ENCODE measurements at places on chromosomes 4 and X. TPM values are rescaled to one million over a fixed set of nuclear protein-coding genes. Genes with fewer than 3 reads are reported as not detected.

- no peak for DNase-seq
Observed at GRCh38 chr4:135497563-135498152, 1296.1 kb upstream of the PABPC4L start.

DNA sequence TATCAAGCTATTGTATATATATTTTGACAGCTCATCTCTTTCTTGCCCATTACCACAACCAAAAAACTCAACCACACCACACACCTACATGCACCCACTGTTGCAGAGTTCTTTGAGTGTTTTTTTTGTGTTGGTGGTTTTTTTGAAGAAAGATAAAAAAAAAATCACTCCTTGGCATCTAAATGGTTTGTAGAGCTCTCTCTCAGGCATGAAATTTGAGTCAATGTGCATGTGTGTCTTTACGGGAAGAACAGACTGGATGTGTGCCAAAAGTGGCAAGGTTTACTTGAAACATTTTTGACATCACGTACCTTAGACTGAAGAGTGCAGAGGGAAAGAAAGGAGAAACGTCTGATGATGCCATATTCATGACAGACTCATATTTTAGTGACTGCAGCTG, 154.2 kb downstream of the FHIP1A start:
- DNase-seq = no peak

DNA sequence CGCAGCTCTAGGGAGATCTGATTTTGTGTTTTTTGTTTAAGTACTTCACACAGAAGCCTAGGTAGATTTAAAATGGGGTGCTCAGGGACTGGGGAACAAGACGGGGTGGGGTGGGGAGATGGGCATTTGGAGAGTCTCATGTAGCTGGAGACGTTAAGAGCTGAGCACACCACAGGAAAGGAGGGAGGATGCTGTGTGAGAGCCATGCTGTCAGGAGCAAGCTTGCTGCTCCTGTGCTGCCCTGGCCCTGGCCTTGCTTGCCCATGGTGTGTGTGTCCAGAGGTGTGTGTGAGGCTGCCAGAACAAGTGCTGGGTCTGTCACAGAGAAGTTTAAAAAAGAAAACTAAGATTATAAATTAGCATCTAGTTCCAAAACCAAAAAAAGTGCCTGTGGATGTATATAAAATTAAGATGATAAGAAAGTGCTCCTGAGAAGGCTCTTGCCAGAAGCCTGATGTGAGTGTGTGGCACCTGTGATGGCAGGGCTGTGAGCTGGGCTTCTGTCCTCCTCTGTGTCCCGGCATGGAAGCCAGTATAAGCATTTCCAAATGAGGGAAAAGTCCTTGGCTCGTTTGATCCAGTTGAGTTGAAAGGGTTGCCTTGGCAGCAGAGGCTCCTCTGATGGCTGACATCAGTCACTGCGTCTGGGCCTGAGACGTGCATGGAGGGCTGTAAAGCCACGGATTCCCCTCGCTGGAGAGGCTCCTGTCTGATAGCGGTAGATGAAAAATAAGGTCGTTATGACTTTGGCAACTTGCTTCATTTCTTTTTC, 63.5 kb downstream of the NELFA start:
- DNase-seq = no peak

NFKB1 gene
- 24.6 TPM for total RNA-seq

PFKFB1 gene
- 0.77 TPM for total RNA-seq

DNA sequence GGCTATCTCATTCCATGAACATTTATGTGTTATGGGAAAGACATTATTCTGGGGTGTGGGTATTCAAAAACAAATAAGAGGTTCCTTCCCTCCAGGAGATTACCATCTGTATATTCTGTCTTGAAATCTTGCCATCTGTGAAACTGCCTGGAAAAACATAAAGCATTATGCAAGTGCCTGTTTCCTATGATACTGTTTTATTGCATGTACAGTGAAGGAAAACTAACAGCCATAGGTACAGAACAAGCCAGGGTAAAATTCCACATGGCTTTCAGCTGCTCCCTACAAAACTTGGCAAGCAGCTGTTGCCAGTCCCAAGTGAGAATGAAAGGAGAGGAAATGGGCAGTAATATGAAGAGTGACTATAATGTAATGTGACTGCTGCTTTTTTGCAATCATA, 136.0 kb downstream of the GUCY2F start:
- no peak for DNase-seq

DNA sequence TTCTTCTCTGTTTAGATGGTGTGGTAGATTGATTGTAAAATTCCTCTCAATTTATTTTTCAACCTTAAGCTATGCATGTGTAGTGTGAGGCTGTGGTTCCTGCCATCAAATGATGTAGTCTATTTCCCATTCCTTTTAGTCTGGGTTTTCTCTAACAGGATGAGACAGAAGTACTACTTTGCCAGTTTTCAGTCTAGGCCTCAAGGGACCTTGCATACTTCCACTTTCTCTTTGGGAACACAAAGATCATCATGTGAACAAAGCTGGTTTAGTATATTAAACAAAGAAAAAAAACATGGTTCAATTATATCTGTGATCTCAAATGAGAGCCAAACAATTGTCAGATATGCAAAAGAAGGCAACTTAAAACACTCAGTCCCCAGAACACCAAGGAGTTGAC, 1284.0 kb downstream of the RAPGEF2 start:
- no peak for DNase-seq

BTC gene
- total RNA-seq = 0.14 TPM

DNA sequence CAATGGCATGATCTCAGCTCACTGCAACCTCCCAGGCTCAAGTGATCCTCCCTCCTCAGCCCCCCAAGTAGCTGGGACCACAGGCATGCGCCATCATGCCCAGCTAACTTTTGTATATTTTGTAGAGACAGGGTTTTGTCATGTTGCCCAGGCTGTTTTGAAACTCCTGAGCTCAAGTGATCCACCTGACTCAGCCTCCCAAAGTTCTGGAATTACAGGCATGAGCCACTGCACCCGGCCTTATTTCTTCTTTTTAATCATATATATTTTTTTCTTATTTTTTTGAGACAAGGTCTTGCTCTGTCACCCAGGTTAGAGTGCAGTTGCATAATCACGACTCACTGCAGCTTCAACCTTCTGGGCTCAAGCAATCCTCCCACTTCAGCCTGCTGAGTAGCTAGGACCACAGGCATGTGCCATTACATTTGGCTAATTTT, 184.0 kb downstream of the TSPAN5 start:
- no peak for DNase-seq

DNA sequence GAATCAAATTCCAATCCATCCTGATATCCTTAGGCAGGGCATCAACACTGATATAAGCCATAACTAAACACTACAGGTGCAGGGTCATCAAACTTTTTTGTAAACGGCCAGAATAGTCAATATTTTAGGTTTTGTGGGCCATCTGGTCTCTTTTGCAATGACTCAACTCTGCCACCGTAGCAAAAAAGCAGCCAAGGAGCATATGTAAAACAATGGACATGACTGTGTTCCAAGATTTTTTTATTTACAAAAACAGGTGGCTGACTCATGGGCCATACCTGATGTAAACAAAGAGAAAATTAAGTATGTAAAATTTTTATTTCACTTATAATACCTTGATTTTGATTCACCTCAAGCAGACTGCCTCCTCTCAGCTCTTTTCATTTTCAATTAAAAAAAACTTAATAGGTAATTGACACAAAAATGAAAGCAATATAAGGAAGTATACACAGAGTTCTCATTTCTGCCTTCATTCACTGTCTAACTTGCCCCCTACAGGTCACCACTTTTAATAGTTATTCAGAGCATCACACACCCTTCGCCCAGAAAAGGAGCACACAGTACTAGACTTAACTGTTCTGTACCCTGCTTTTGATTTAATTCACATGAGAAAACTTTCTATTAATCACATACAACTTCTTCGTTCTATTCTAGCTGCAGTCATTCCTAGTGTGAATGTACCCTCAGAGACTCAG, 35.3 kb upstream of the GPM6B start:
- no peak for DNase-seq

CT45A1 gene
- total RNA-seq = not detected

DNA sequence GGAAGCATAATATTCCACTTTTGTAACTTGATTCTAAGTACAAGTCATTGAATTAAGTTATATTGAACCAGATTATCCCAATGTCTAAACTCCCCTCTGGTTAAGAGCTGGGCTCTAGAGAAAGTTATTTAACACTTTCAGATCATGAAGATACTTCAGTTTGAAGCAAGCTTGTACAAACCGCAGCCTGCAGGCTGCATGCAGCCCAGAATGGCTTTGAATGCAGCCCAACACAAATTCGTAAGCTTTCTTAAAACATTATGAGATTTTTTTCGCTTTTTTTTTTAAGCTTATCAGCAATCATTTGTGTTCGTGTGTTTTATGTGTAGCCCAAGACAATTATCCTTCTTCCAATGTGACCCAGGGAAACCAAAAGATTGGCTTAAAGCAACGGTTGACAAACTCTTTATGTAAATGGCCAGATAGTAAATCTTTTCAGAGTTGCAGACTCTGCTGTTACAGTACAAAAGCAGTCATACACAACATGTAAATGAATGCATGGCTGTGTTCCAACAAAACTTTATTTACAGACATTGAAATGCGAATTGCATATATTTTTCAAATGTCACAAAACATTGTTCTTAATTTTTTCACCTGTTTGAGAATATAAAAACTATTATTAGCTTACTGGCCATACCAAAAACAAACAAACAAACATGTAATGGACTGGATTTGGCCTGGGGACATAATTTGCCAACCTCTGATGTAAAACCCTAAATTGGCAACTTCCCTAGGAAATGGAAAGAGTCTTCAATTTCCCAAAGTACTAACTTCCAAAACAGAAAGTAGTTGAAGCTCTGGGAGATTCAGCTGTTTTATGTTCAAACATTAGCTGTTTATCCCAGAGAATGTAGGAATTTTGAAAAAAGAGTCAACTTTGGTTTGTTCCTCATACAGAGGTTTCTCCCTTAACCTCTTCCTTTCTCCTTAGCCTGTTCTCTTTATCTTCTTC, 201.1 kb upstream of the MBNL3 start:
- DNase-seq = no peak

IL2 gene
- total RNA-seq = not detected
